ENCODE measurements at places on chromosomes 16 and 17. TPM values are rescaled to one million over a fixed set of nuclear protein-coding genes. Genes with fewer than 3 reads are reported as not detected.

Gene EPN3
- total RNA-seq: 21.5 TPM

Gene SLC52A1
- total RNA-seq: not detected

Gene MT1F
- total RNA-seq: 2.2 TPM

Gene DHRS7C
- total RNA-seq: 69.8 TPM

Gene GRB2
- 59.0 TPM for total RNA-seq

All from Right ventricle myocardium inferior (tissue), 1 donor.